ENCODE measurements at places on chromosomes 3 and 15. TPM values are rescaled to one million over a fixed set of nuclear protein-coding genes. Genes with fewer than 3 reads are reported as not detected.

TOPAZ1 gene
- total RNA-seq: not detected

RCN2 gene
- 66.3 TPM for total RNA-seq

TATDN2 gene
- 10.6 TPM for total RNA-seq

ZIC1 gene
- not detected for total RNA-seq
